ENCODE measurements at places on chromosomes 12 and 14.

- DNase-seq, result no peak
Observed at GRCh38 chr12:89427508-89428156, 75.3 kb upstream of the DUSP6 start.

DNA sequence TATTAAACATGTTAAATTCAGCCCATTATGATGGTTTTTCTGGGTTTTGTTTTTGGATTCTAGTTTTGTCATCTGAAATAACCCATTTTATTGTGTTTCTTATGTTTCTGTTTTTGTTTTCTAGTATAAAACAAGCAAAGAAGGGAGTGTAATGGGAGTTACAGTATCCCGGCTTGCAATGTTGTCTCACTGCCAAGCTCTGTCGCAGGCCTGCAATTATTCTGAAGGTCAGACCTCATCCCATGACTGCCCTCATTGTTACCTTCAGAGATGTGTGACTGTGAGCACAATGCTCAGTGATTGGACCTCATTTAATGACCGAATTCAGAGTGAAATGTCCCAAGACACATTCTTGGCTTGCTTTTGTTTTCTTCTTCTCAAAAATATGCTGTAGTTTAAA is 73.0 kb upstream of the ATF1 start:
- no peak for DNase-seq

GRCh38 chr12:89960011-89960507 is 251.4 kb upstream of the ATP2B1 start:
- no peak for DNase-seq

DNA sequence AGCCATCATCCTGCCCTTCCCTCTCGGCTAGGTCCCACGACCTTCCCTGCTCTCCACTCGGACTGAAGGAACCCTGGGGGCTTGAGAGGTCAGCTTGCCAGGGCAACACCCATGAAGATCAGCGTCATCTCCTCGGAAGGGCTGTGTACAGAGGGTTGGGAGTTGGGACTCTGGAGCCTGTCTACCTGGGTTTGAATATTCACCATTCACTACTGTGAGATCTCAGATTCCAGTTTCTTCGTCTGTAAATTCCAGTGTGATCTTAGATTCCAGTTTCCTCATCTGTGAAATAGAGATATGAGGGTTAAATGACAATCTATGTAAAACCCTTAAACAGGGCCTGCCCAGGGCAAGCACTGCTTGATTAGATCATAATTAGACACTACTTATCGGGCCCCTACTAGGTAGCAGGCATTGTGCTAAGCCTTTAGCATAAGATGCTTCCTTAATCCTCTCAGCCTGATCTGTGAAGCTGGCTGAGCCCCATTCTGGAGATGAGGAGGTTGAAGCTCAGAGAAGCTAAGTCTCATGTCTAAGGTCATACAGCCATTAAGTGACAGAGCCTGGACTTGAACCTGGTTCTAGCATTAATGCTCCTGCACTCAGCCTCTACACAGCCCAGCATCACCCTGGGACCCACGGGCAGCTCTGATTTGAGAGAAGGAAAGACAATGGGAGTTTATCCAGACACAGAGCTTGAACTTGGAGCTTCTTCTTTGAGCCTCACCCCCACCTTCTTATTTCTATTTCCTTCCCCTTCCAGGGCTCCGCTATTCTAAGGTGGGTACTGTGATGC is 612 bp upstream of the ZDHHC22 start:
- no peak for DNase-seq

- DNase-seq, result no peak
Observed at GRCh38 chr12:117593815-117594400, 232.5 kb upstream of the NOS1 start.

GRCh38 chr12:46253544-46254162 is 15.2 kb downstream of the SLC38A1 start:
- DNase-seq, result no peak

GRCh38 chr14:105015905-105016304 is 5.0 kb downstream of the CDCA4 start:
- DNase-seq, result no peak

DNA sequence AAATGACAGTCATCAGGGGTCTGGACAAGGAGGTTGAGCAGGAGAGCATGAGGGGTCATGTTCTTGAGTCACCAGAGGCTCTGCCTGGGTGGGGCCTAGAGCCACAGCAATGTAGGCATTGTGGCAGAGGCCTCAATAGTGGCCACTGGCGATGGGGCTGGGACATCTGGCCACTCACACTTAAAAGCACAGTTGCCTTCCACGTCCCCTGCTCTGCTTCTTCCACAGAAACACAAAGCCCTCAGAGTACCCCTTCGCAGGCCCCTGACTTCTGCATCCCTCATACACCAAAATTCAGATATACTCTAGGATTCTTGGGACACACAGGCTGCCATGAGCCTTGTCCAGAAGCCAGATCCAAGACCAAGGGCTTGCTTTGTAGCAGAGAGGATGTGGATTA is 2.2 kb downstream of the SLC10A1 start:
- DNase-seq, result no peak

GRCh38 chr14:73795466-73795865 is 56.2 kb upstream of the PTGR2 start:
- DNase-seq, result no peak

- peak; percentile 10 for DNase-seq
Observed at GRCh38 chr14:59464486-59465315, 479 bp downstream of the GPR135 start.

DNA sequence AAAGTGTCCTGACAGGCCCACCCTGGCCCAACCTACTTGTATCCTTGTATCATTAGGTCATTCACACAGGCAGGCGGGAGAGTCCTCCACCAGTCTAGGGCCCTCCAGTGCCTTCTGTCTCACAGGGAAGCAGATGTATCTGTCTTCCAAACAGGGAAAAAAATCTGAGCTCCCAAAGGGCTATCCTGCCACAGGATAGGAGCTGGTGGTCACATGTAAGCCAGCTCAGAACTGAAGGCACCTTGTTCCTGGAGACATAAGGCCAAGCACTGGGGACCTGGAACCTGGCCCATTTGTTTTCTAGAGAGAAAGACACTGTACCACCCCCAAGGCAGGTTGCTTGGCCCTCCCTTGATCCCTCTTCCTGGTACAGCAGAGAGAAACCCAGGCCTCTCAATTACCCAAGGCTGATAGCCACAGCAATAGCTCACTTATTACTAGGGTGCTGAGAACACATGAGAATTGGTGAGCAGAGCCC is 19.4 kb upstream of the PLEKHH1 start:
- DNase-seq, result no peak

DNA sequence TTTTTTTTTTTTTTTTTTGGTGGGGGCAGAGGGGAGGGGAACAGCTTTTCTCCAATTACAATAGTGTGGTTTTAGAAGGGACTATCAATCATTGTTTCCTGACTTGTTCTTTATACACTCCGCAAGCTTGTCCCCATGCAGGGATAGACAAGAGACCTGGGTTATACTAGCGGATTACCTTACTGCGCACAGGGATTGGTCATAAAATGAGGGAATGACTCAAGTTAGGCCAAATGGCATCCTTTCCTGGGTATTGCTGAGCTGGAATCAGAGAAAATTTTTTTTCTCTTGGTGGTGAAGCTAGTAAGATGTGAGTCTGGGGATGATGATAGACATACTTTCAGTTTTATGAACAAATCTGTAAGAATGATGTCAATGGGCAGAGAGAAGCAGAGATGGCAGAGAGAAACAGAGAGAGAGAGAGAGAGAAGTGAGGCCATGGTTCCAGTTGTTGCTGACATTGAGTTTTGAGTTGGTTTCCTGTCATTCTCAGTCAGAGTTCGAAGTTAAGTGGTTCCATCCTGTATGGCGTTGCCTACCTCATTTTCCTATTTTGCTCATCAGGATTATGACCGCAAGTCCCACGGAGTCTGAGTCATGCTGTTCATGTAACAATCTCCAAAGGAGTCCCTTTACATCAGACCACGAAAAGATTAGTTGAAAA is 59.1 kb upstream of the OTOGL start:
- DNase-seq, result no peak

DNA sequence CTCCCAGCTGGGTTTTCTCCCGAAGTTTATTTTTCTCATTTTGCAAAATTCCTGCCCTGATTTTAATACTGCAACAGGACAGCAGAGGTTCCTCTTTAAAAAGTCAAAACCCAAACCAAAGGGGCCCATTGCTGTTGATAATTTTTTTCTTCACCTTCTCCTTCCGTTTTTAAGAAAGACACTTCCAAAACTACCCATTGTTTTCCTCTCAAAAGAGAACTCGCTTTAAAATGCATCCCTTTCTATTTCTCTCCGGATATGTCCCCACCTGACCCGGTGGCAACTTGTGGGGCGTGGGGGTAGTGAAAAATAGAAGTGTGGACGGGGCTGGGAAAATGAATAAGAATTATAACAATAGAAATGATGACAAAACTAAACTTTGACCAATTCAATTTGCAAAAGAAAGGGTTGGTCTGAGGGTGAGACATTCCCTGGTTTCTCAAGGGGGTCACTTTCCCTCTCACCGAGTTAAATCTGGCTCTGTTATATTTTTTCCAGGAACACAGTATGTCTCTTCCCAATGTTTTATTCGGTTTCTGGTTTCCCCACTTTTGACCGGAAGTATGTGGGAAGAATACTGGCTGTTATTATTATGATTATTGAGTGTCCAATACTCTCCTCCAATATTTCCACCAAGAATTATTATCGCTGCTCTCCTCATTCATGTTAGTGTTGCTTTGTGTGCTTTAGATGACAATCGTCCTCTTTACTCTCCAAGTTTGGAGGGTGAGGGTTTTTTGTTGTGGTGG is 4.1 kb upstream of the TBX5 start:
- DNase-seq, result no peak
